Articular chondrocyte of knee joint (primary cell): ENCODE measurements at places on chromosomes 1 and 21. TPM values are rescaled to one million over a fixed set of nuclear protein-coding genes. Genes with fewer than 3 reads are reported as not detected.

Gene RAP1A
- 33.1 and 37.1 TPM in 2 replicates for total RNA-seq

Gene DSCAM
- total RNA-seq, result under 0.01 TPM in 1 of 2 replicates, not detected in the other

Gene EFCAB14
- total RNA-seq, result 75.3 and 79.7 TPM in 2 replicates

Gene TIAM1
- total RNA-seq, result 19.3 and 20.3 TPM in 2 replicates

Gene ARHGEF19
- 12.7 and 13.8 TPM in 2 replicates for total RNA-seq

Gene TRIM58
- 0.43 and 0.65 TPM in 2 replicates for total RNA-seq

Gene AKT3
- 46.5 and 49.5 TPM in 2 replicates for total RNA-seq

Gene ANGPTL1
- total RNA-seq, result 10.1 and 14.5 TPM in 2 replicates

Gene GNG4
- 0.11 TPM in 1 of 2 replicates, not detected in the other for total RNA-seq

Gene S100A12
- not detected in 2 replicates for total RNA-seq

Gene SYPL2
- 0.13 and 0.22 TPM in 2 replicates for total RNA-seq

Gene CLCA1
- total RNA-seq, result not detected in 2 replicates

Gene FLG2
- not detected in 2 replicates for total RNA-seq

Gene GUCA2A
- not detected in 2 replicates for total RNA-seq

Gene LRRC8D
- 24.8 and 26.8 TPM in 2 replicates for total RNA-seq

Gene ESRRG
- under 0.01 TPM in 1 of 2 replicates, not detected in the other for total RNA-seq

Gene FAM76A
- total RNA-seq, result 19.9 and 23.4 TPM in 2 replicates

Gene TMEM125
- not detected in 2 replicates for total RNA-seq

Gene GSTM5
- 7.8 and 9.1 TPM in 2 replicates for total RNA-seq

Gene SLC5A9
- not detected in 2 replicates for total RNA-seq

Gene C1QB
- not detected in 2 replicates for total RNA-seq

Gene CRYZL1
- 30.8 TPM in 2 replicates for total RNA-seq

Gene PPM1J
- 0.65 and 0.78 TPM in 2 replicates for total RNA-seq

Gene SLC30A10
- total RNA-seq, result not detected in 2 replicates

Gene TMEM240
- total RNA-seq, result 2.2 and 3.2 TPM in 2 replicates

Gene KRTAP26-1
- not detected in 2 replicates for total RNA-seq

Gene MROH9
- total RNA-seq, result 0.22 and 0.26 TPM in 2 replicates

Gene SAMD13
- total RNA-seq, result 0.78 and 0.97 TPM in 2 replicates

Gene OR14K1
- not detected in 2 replicates for total RNA-seq

Gene EPHA10
- not detected in 2 replicates for total RNA-seq

Gene KLHDC7A
- total RNA-seq, result not detected in 2 replicates

Gene CD101
- 0.22 and 0.26 TPM in 2 replicates for total RNA-seq

Gene VANGL2
- not detected in 2 replicates for total RNA-seq

Gene BACE2
- 65.1 and 84.2 TPM in 2 replicates for total RNA-seq
